A673 (cell line): ENCODE measurements at places on chromosomes 5 and 9.
A peak's percentile ranks its signal among the peaks of the same experiment; 100 is the strongest.

- DNase-seq: peak; percentile 46
Measured at GRCh38 chr5:97534166-97534565, 351.1 kb upstream of the RIOK2 start.

GRCh38 chr9:530681-531080 is 310.8 kb upstream of the DMRT1 start:
- no peak for DNase-seq

- DNase-seq: no peak
Measured at GRCh38 chr9:3271581-3271980, 254.2 kb downstream of the RFX3 start.

- no peak for DNase-seq
Measured at GRCh38 chr5:10172247-10172646, 77.4 kb downstream of the ATPSCKMT start.

DNA sequence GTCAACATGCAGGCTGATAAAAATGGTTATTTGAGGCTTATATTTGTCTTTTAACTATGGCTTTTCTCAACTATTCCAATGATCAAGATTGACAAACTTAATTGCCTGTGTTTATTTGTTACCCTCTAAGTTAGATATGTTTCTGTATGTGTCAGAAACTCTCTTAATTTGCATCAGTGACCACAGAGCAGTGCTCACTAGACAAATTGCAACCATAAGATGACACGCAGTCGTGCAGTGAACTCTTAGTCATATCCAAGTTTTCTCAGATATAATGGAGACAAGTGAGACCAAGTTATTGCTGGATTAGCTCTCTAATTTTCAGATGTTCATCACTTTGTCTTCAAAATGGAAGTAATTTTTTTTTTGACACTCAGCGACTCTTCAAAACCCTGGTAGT is 342.2 kb upstream of the RFX3 start:
- no peak for DNase-seq

DNA sequence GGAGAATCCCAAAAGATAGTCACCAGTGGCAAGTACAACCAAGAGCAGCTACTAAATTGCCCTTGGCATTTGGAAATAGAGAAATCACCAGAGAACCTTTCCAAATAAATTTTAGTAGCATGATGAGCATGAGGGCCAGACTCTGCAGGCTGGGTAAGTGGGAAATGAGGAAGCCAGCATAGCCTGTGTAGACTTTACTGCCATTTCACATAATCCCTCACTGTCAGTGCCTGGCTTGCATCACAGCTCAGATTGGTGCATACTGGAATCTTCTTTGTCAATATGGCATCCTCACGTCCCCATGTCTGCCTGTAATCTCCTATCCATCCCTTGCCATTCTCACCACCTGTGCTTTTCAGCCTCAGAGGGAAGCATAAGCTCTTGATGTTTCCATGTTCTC is 14.5 kb downstream of the GRAMD2B start:
- no peak for DNase-seq

GRCh38 chr5:132461569-132462070 is 29.0 kb downstream of the IRF1 start:
- DNase-seq: no peak

DNA sequence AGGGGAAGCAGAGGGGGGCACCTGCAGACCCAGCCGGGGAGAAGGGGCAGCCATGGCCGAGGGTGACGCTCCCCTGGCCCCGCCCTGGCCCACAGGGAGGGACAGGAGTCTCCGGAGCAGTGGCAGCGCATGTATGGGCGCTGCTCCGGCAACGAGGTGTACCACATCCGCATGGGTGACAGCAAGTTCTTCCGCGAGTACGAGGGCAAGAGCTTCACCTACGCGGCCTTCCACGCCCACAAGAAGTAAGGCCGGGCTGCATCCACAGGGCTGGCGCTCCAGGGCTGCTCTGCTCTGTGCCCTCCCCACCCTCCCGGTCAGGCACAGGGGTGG is 68.2 kb downstream of the KCNT1 start:
- DNase-seq: no peak

DNA sequence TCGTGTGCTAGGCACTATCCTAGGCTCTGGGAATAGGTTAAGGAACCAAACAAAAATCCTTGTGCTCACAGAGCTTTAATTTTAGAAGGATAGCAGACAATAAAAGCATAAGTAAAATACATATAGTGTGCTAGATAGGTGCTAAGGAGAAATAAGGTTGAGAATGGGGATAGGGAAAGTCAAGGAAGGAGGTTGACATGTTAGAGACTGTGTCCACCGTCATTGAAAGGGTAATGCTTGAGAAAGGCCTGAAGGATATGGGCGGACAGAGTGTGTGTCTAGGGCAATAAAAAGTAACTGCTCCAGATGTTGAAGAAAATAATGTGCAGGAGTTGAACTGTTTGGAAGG is 482 bp upstream of the TDRD7 start:
- DNase-seq: no peak

- no peak for DNase-seq
Measured at GRCh38 chr9:136494531-136495215, 11.8 kb upstream of the SEC16A start.

GRCh38 chr9:8447601-8448000 is 648.0 kb upstream of the DMAC1 start:
- DNase-seq: no peak

- DNase-seq: no peak
Measured at GRCh38 chr5:141864371-141865370, 13.5 kb downstream of the PCDH1 start.

- DNase-seq: peak; percentile 61
Measured at GRCh38 chr9:110156902-110157301, 51.1 kb downstream of the C9orf152 start.

DNA sequence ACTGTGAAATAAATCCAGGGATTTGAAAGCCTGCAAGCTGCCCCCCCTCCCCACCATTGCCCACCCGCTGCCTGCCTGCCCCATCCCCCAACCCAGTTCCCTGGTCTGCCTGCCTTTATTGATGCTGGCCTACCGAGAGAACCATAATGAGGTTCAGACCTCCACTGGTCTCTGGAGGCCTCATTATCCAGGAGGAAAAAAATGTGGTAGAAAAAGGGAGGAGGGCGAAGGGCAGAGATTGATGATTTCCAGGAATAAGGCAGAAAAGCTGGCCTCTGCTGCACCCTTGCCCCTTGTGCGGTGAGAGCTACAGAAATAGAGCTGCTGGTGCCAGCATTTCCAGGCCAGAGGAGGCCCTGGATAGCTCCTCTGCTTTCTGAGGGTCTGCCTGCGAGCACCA is 216.1 kb downstream of the PAPPA start:
- DNase-seq: no peak

DNA sequence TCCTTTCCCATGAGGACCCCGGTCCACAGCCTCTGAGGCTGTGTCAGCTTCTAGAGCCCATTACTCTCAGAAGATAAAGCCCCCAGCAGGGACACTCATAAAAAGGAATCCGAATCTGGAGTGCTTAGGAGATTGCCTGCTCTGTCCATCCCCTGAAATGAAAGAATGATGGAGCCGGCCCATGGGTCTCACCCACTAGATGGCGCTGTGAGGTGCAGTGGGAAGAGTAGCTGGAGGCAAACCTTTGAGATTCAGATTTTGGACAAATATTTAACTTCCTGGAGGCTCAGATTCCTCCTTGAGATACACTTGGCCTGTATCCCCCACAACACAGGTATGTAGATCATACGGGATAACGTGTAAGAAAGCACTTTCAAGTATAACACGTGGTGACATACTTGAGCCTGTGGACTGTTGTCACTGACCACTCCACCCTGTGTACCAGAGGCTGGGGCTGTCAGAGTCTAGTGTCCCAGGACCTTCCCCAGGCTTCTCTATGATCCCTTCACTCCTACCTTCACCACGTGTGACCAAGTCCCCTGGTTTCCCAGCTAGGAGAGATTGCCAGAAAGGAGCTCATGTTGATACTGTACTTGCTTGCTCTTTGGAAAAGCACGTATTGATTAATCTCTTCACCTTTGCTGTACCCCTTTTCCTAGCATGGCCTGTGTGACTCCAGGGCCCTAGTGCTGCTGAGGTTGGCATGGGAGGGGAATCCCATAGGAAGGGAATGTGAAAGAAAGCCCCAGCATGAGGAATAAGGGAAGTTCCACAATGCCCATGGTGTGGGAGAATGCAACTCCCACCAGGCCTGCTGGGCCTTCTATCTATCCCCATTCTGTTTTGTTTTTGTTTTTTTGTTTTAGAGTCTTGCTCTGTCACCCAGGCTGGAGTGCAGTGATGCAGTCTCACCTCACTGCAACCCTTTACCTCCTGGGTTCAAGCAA is 32.1 kb downstream of the TRMO start:
- peak; percentile 65 for DNase-seq

- DNase-seq: peak; percentile 19
Measured at GRCh38 chr9:7369384-7369821, 430.2 kb downstream of the DMAC1 start.

- DNase-seq: no peak
Measured at GRCh38 chr9:14941501-14942405, 31.5 kb upstream of the FREM1 start.

GRCh38 chr9:72936266-72936665 is 16.6 kb downstream of the ALDH1A1 start:
- no peak for DNase-seq
